ENCODE measurements at places on chromosomes 7 and 10.

GRCh38 chr7:112615701-112616100, 134.9 kb downstream of the LSMEM1 start:
- no peak for DNase-seq

GRCh38 chr7:85186521-85187241, at the start of gene SEMA3D:
Gene SEMA3D (minus strand): TSS chr7:85187056. CDS start chr7:85121891, 65,165 bp downstream.
- DNase-seq: peak; percentile 81

GRCh38 chr7:30436046-30436445, 42.5 kb downstream of the NOD1 start:
- DNase-seq: no peak

DNA sequence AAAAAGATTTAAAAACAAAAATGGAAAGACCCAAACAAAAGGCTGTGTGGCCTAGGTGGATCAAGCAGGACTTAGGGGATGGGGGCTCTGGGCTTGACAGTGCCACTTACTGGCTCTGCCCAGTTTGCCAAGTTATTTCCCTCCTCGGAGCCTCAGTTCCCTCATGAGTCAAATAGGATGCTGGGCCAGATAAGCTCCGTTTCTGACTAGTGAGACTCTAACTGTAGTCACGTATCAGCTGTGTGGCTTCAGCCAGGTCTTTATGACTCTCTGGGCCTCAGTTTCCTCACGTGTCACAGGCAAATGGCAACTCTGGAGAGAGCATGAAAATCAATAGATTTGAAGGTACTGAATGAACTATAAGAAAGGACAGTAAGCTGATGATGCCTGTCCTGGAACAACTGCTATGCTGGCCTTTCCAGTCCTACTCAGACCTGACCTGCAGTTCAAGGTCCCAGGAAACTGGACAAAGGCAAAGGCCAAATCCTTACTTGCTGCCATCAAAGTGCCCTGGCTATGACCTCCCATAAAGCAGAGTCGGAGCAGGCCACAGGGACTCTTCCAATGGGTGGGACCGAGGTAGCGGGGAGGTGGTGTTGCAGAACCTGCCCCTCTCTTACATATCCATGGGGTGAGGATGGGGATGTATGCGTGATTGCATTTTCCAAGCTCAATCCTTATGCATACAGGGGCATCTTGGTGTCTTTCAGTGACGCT, 27.0 kb downstream of the FAM53B start:
- no peak for DNase-seq

- DNase-seq: no peak
Observed at GRCh38 chr7:93717217-93717900, 142.8 kb upstream of the CALCR start.

GRCh38 chr7:8357536-8357935, 75.9 kb upstream of the NXPH1 start:
- DNase-seq: no peak

DNA sequence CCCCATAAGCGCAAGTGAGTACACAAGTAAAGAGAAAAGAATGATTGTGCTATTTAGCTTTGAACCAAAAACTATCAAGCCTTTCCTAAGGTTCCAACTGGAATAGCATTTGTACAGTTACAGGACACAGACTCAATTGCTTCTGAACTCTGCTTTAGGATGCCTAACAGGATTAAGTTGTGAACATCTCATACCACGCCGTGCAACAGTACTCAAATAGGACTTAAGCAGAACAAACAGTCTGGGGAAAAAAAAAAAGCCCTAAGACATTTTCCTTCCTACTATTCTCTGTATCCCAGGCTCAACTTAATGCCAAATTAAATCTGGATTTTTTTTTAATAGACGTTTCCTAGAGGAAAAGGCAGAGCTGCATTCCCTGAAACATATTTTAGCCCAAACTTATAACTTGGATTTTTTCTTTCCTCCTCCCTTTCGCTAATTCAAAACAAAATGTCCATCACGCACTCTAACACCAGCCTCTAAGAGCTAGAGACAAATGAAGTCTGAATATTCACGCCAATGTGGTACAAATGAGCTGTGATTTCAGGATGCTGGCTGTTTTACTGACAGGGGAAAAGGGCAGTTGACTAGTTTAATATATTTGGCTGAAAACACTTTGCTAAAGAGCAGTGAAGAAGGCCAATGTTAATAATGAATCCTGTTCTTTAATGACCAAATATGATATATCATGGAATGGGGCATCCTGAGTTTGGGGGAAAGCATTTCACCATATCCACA, 68.6 kb downstream of the CALD1 start:
- DNase-seq: no peak

DNA sequence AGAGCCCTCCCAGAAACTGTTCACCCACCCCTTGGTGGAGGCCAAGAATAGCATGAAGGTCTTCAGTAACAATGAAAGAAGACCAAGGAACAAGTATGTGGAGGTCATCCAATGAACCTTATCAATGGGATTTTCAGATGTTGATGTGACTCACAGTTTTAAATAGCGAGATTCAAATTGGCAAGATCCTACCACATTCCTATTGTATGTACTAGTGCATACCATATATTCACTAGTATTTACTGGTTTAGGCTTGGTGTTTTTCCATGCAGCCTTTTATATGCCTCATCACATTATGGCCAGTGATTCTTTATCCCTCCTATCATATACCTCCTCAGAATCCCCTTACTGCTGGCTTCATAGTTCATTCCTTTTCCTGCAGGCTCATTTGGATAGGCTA, 54.4 kb downstream of the ITGB8 start:
- DNase-seq: no peak

GRCh38 chr10:15053061-15053460, 9.3 kb downstream of the OLAH start:
- no peak for DNase-seq

- DNase-seq: no peak
Observed at GRCh38 chr10:59060852-59061251, 115.6 kb upstream of the PHYHIPL start.

GRCh38 chr7:45384499-45384898, 189.7 kb upstream of the ADCY1 start:
- DNase-seq: no peak

- DNase-seq: no peak
Observed at GRCh38 chr10:84195044-84195830, 900 bp downstream of the CDHR1 start.

DNA sequence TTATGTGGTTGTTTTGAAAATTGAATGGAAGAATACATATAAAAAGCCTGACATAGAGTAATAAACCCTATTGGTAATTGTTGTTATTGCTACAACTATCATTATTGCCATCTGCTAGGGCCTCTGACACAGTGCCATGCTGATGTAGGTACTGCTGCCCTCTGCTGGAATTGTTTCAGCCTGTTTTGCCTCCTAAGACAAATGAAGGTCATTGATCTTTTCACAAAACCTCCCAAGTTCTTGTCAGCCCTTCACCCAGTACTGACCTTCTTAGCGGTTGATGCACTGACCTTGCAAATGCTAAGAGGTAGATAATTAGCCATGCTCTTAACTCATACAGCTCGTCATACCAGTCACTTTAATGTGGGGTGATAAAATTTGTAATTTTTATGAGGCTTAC, 975.2 kb downstream of the SORCS1 start:
- peak; percentile 33 for DNase-seq

DNA sequence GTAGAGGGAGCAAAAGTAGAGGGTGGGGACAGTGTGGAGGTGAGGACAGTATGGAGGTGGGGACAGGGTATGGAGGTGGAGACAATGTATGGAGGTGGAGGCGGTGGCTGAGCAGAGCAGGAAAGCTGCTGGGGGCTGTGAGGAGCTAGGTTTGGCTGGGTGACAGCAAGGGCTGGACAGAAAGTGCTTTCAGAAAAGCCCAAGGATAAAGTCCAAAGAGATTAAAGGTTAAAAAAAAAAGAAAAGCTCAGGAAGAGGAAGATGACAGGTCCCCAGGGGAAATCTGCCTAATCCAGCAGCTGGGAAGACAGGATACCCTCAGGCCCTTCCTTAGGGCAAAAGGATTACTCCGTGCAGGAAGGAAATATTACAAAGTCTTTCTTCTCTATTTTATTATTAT, 32.1 kb upstream of the PFKFB3 start:
- DNase-seq: no peak

DNA sequence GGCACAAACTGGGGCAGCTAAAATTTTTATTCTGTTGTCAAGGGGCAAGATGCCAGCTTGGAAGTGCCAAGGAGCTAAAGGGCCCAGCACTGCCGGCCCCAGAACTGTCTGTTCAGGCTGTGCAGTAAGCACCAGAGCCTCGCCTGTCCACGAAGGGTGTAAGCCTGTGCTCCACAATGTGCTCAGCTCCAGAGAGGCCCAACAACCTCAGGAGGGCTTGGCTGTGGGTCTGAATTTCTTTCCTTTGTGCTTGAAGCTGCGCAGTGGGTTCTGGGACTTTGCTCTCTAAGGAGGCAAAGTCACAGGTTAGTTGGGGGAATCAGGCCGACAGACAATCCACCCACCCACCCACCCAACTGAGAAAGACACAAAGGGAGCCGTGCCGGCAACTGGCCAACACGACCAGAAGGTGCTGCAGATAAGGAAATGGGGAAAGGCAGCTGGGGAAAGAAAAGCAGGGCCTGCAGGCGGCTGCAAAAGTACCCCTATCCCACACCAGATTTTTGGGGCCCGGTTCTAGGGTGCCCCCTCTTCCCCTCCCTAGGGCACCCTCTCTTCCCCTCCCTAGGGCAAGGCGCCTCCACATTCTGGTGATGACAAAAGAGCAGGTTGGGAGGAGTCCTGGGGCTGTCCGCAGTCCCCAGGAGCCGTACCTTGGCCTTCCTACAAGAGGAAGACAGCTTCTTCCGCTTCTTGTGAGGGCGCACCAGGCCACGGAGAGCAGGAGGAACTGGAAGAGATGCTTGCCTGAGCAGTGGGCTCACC, 7.7 kb downstream of the DDX56 start:
- DNase-seq: no peak

- peak; percentile 30 for DNase-seq
Observed at GRCh38 chr7:131212114-131212513, 115.6 kb upstream of the MKLN1 start.

DNA sequence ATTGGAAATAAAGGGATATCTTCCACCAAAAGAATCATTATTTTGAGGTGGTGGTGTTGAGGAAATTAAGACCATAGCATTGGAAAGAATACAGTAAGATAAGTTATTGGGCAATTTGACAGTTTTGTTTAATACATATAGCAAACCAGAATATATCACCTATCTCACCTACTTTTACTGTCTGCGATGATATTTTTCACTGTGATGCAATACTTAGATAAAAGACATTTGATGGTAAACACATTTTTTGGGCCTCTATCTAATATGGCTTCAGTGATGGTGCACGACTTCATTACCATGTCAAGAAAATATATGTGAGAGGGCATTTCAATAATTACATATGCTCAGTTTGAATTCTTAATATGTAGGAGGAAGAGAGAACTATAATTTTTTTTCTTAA, 93.7 kb upstream of the MAGI2 start:
- no peak for DNase-seq

GRCh38 chr7:158121441-158122045, 466.1 kb downstream of the PTPRN2 start:
- no peak for DNase-seq

DNA sequence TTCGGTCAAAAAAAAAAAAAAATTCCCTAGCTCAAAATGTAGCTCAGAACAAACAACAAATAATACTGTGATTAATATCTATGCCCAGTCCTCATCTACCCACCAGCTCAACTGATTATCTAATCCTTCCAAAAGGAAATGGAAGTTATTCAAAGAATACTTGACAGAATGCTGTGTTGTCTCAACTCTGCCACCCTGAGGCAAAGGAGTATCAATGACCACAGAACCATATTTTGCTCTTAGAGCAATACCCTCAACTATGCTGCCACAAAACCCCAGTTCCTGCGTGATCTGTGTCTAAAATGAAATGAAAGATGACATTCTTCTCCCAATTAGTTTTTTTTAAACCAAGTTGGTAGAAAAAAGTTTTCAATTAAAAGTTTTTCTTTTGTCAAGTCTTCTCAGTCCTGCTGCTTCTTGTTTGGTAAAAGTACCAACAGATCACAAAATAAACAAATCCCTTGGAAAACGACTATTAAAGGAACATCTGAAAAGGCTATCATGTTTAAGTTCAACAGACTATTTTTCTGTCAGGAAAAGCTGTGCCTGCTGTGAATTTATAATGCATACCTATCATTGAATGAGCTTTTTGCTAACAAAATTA, 21.6 kb downstream of the RBM28 start:
- peak; percentile 79 for DNase-seq

DNA sequence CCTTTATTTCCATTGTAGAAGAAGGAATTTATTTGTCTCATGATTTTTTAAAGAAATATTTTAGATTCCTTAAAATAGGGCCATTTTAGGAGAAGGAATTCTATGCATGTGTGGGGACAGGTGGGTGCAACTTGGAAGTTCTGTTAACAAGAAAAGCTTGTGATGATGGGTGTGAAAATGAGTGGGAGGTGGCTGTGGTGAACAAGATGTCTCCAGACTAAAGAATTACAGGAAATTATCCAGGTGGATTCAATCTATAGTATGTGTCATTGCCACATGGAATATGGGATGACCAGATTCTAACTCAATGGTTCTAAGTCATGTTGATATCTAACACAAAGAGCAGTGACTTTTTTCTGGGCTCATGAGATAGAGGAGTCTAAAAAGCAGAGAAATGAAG, 229.6 kb upstream of the IGFBP3 start:
- DNase-seq: no peak

GRCh38 chr10:1411956-1412355, 325.4 kb downstream of the ADARB2 start:
- DNase-seq: peak; percentile 75

DNA sequence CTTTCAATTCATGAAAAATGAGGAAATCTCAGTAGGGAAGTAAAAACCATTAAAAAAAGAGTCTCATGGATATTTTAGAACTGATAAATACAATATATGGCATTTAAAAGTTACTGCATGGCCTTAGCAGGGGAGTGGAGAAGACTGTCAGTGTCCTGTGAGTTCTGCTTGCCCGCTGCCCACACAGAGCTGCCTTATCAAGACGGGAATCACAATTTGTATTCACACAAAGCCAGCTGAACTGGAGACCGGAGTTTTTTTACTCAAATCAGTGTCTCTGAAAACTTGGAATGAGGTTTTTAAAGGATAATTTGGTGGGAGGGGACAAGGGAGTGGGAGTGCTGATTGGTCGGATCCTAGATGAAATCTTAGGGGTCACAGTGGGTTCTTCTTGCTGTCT, 17.1 kb downstream of the LANCL2 start:
- DNase-seq: no peak
